Activated T-cell treated with anti-CD3 and anti-CD28 coated beads for 1 hour (primary cell): ENCODE measurements at places on chromosomes 3 and 15.

DNA sequence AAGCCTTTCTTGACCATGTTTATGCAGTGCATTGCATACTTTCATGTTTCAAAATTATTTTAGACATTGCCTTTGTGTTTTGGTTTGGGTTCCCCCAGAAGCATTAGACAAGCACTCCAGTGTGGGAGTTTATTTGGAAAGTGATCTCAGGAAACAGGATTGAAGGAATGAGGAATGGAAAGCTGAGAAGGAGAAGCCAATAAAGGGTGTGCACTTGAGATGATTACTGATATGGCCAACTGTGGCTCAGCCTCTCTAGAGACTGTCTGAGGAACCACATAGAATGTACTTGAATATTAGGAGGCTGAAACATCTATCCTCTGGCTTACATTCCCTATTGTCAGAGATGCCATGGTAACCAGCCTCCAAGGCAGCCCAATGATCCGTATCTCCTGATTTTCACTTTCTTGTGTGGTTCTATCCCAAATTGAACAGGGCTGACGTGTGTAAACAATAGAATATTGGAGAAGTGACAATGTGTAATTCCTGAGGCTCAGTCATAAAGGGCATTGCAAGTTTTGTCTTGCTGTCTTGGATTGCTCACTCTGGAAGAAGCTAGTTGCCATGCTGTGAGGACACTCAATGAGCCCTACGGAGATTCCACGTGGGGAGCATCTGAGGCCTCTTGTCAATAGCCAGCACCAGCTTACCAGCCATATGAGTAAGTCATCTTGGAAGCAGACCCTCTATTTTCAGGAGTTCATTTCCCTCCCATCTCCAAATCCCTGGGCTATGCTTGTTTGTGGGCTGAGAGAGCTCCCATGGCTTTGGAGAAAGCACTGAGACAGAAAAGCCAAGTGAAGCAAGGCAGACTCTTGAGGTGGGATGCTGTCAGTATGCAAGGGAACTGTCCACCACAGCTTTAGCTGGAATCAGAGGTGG is 84.7 kb downstream of the SCN11A start:
- no peak for DNase-seq

- no peak for DNase-seq
Observed at GRCh38 chr15:61441891-61442290, 212.8 kb upstream of the RORA start.

DNA sequence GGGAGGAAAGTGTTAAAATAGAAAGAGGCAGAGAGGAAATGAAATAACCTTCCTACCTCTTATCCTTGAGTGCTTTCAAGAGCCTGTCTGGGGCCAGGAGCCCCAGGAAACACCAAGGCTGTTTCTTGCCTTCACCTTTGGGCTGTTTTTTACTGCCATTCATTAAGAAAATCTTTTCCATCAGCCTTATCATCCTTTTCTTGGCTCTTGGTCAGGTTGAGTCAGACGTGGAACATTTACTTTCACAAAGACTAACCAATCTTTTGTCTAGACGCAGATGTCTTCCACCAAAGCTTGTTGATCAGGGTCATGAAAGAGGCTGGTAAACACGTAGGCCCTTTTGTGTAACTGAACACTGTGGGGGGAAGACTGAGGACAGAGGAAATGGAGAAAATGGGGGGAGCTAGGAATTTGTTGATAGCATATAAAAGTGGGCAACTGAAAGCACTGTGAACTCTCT is 151.0 kb upstream of the THBS1 start:
- DNase-seq, result no peak

- no peak for DNase-seq
Observed at GRCh38 chr3:195773956-195774537, 37.7 kb downstream of the MUC4 start.

DNA sequence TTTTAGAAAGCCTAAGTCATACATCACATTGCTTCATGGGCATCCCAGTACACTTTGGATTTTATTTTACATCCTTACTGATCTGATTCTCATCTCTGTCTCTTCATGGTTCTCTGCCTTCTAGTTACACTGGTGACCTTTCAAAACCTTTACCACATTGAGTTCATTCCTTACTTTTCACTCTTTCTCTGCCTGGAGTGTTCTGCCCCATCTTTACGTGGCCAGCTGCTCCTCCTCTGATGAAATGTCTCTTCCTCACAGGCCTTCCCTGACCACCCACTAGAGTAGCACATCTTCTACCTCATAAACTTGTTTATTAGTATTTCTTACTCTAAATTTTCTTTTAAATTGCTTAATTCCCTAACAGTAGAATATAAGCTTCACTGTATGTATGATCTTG is 17.7 kb downstream of the CTNNB1 start:
- no peak for DNase-seq

GRCh38 chr3:37712918-37713817 is 148.5 kb upstream of the CTDSPL start:
- DNase-seq, result no peak

- DNase-seq, result no peak
Observed at GRCh38 chr3:69193749-69194148, 71.4 kb upstream of the LMOD3 start.

- no peak for DNase-seq
Observed at GRCh38 chr15:46703020-46703861, 1014.1 kb upstream of the SEMA6D start.

- DNase-seq, result no peak
Observed at GRCh38 chr15:95973566-95974256, 356.8 kb upstream of the NR2F2 start.

DNA sequence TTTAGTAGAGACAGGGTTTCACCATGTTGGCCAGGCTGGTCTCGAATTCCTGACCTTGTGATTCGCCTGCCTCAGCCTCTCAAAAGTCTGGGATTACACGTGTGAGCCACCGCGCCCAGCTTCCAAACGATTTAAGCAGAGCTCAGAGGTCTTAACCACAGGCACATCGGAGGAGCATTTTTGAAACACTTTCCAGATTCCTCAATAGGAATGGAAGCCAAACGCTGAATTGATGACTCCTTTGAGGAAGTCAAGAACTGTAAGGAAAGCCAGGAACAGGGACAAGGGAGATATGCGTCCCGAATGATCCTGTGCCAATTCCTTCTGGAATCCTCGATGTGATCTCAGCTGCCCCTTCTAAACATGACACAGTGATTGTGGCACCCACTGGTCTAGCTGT is 40.0 kb downstream of the TRH start:
- DNase-seq, result no peak

GRCh38 chr3:71579935-71580406 is 3.6 kb downstream of the FOXP1 start:
- no peak for DNase-seq

DNA sequence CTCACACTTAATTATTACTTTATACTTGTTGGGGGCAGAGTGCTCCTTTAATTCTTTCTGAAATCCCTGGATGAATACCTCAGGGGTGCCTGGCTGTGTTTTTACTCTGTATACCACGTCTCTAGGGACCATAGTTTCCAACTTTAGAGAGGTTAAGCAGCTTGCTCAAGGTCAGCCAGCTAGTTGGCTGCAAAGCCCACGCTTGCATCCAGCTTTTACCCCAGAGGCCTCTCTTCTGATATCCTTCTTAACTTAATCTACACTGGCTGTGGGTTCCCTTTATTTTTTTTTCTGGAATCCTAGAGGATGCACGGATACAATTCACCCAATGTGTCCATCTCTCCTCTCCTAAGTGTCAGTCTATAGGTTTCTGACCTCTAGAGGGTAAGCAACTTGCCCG is 1.4 kb downstream of the PDZRN3 start:
- DNase-seq, result no peak
